ENCODE measurements at places on chromosomes 6 and 20.

GRCh38 chr20:10090588-10091166, 55.9 kb downstream of the ANKEF1 start:
- DNase-seq: peak; percentile 47

DNA sequence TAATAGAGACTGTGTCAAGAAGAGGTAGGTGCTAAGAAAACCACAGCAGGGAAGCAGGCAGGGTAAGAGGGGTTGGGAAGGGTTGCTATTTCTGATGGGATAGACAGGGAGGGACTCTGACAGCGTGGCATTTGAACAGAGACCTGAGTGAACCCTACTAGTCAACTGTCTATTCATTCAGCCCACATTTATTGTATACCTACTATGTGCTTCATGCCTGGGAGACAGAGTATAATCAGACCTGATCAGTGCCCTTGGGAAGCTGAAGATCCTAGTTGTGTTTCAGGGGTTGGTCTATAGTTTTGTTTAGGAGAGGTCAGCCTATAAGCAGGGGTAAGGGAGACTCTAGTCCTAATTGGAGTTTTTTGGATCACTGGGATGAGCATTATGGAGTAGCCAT, 14.9 kb upstream of the CAPN11 start:
- no peak for DNase-seq

- DNase-seq: no peak
Observed at GRCh38 chr6:137977814-137978213, 110.8 kb downstream of the TNFAIP3 start.

- DNase-seq: no peak
Observed at GRCh38 chr20:21272679-21273078, 30.5 kb upstream of the XRN2 start.

- no peak for DNase-seq
Observed at GRCh38 chr6:102670735-102671134, 1277.2 kb downstream of the GRIK2 start.

GRCh38 chr20:56932575-56933330, 303.6 kb downstream of the TFAP2C start:
- DNase-seq: no peak

GRCh38 chr20:45842169-45842812, 8.7 kb downstream of the SNX21 start:
- DNase-seq: no peak

- no peak for DNase-seq
Observed at GRCh38 chr20:15507151-15507550, 1066.1 kb downstream of the KIF16B start.

GRCh38 chr20:52493171-52493721, 301.7 kb upstream of the ZFP64 start:
- no peak for DNase-seq

DNA sequence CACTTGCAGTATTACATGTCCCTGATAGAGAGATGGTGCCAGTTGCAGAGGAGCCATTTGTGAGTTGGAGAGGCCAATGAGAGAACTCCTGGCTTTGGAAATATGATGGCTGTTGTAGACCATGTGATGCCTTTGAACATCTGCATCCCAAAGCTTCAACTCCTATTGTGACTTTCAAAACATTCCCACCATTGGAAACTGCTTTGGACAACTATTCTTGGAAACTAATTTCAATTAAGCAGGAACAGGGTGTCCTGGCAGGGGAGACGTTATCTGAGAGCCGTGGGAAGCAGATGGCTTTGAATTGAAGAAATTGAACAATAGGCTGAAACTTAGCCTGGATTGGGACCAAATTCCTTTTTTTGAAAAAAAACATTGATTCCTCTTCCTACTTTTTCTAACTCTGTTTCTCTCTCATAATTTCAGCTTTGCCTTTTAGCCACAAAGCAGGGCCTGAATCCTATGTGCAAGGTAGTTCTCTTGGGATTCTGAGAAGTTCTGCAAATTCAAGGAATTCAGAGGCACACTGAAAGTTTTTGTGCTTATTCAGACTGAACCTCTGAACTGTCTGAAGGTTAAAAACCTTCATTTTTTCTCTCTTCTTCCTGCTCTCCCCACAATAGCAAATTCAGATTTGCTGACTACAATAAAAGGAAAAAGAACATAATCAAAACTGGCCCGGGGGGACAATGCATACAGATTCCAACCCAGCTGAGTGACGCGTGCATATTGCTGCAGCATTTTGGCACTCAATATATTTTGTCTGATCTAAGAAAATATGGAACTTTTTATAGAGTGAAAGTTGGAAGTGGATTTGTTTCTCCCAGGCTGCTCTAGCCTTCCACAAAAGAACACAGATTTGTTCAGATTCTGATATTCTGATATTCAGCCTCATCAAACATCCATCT, 720.4 kb upstream of the CHD6 start:
- DNase-seq: no peak

DNA sequence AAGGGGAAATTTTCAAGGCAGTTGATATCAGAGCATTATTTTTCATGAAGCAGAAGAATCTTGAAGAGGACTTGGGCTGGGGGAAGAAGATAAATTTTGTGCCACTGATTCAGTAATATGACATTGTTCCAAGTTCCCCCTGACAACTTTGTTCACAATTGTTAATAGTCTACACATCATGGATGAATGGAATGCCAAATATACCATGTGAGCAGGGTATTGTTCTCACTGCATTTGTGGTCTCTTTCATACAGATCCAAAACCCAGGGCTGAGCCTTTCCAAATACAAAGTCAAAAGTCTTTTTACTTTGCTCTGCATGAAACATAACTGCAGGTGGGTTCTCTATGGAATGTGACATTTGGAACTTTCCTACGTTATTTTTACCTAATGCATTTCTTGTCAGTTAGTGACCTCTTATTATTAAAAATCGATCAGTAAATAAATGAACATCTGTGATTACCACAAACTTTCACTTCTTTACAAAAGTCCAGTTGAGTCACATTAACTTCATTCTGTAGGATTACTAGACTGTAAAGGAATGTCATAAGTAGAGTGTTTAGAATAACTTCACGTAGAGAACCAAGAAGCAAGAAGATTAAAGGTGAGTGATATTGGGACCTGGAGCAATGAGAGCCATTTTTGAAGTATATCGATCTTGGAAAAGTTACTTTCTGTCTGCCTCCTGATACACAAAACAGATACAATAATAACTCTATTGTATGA, 100.9 kb downstream of the RCAN2 start:
- no peak for DNase-seq

DNA sequence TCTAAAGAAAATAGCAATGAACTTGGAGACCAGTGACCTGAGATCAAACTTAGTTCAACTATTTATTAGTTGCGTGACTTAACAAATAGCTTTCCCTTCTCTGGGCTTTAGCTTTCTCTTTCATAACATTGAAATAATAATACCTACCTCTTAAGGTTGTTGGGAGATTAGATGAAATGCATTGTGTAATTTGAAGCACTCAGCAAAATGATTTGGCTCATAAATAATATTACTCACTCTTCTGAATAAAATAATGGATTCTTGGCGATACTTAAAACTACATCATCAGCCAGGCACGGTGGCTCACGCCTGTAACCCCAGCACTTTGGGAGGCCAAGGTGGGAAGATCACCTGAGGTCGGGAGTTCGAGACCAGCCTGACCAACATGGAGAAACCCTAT, 556.2 kb upstream of the JARID2 start:
- DNase-seq: no peak

DNA sequence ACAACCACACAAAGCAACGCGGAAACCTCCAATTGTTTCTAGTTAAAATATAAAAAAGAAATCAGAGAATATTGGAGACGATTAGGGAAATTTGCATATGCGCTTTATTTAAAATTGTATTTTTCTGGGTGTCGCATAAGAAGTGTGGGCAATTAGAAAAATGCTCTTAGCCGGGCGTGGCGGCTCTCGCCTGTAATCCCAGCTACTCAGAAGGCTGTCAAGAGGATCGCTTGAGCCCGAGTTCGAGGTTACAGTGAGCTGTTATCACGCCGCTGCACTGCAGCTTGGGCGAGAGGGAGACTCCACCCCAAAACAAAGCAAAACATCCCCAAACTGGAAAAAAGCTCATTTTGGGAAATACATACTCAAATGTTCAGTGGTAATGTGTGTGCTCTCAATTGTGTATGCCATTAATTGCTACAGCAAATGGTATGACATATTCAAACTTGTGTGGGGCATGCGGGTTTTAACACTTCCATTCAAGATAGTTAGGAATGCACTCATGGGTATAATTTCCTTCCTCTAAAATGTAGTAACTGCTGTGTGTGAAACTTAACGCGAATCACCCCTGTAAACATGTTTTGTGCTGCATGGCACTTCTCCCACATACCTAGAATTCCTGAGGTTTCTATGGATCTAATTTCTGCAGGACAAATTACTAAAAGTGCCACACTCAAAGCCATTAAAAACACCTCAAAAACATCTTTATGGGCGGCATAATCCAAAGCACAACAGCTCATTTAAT, 54.7 kb upstream of the HFE start:
- no peak for DNase-seq

DNA sequence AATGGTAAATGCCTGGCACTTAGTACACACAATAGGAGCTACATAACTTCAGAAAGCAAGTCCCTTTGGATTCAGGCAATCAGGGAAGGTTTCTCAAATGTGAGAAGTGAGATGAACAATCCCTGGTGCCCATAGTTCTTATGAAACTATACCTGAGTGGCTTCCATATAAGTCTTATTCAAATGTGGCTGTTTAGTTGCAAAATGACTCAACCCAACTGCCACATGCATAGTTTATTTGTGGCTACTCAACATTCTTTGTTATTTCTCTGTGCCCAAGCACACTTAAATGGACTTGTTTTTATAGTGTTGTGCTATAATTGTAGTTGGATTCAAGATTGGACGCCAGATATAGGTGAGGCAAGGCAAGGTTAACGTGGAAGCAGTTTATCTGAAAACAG, 93.7 kb upstream of the ATXN1 start:
- no peak for DNase-seq

DNA sequence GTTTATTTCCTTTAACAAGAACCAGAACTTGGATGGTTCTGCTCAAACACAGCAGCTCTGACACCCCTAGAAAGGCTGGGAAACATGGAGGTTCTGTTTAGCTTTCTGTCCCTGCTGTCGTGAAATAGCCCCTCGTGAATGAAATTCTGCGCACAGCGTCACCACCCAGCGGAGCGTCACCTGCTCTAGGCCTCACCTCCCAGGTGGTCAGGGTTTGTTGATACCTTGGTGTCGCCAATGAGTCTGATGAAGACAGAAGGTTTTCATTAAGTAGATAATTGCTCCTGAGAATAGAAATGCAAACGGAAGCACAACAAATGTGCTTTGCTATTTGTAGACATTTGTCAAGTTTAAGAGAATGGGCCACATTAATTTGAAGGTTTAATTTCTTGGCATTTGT, 135.1 kb downstream of the EDN3 start:
- no peak for DNase-seq

- no peak for DNase-seq
Observed at GRCh38 chr6:75272145-75272840, 12.3 kb downstream of the TMEM30A start.

- DNase-seq: no peak
Observed at GRCh38 chr6:55290736-55291135, 36.5 kb upstream of the GFRAL start.

DNA sequence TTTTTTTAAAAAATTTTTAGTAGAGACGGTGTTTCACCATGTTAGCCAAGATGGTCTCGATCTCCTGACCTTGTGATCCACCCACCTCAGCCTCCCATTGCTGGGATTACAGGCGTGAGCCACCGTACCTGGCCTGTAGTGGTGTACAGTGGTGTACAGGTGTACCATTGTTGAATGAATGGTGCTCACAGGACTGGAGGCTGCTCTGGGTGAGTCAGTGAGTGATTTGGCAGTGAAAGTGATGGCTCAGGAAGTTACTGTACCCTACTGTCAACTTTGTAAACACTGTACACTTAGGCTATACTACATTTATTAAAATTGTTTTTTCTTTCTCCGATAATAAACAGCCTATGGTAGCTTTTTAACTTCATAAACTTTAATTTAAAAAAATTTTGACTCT, 122.8 kb upstream of the EEF1E1 start:
- no peak for DNase-seq

GRCh38 chr6:24755279-24755678, 19.5 kb upstream of the GMNN start:
- DNase-seq: no peak

- peak; percentile 9 for DNase-seq
Observed at GRCh38 chr6:89610149-89610642, 28.4 kb downstream of the LYRM2 start.

DNA sequence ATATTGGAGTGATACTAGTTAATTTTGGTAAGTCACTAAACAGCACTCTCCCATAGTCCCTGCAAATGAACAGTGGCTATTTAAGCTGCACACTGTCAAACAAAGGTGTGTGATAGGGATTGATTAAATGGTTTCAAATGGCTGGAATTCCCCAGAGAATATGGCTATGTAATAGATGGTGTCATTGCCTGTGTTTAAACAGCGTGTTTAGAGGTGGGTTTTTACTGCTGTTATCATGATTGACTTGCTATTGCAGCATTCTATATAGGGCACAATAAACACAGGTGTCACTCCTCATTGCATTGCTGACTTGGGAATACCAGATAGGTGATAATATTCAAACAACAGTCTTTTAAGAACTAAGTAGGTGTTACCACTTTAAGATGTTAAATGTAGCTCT, 171.7 kb upstream of the MAN1A1 start:
- no peak for DNase-seq

- no peak for DNase-seq
Observed at GRCh38 chr20:14312001-14312400, 25.4 kb downstream of the FLRT3 start.

Data from amygdala (tissue), 56 donors.